ENCODE measurements at places on chromosomes 5 and 9.

DNA sequence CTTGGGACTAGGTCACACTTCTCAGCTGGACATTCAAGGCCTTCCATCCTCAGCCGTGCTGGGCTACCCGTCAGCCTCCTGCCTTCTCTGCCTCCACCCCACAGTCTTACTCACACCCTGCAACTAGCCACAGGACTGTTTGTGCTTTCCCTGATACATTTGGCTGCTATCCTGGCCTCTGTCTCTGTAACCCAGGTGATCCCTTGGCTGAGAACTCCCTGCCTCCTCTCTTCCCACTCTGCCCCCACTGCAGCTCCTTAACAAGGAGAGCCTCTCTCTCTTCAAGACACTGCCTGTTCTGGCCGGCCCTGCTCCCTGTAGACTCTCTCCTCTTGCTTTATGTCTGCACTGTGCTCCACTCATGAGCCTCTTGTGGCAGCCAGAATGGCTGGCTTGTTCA, 120.6 kb downstream of the MSX2 start:
- DNase-seq = no peak

DNA sequence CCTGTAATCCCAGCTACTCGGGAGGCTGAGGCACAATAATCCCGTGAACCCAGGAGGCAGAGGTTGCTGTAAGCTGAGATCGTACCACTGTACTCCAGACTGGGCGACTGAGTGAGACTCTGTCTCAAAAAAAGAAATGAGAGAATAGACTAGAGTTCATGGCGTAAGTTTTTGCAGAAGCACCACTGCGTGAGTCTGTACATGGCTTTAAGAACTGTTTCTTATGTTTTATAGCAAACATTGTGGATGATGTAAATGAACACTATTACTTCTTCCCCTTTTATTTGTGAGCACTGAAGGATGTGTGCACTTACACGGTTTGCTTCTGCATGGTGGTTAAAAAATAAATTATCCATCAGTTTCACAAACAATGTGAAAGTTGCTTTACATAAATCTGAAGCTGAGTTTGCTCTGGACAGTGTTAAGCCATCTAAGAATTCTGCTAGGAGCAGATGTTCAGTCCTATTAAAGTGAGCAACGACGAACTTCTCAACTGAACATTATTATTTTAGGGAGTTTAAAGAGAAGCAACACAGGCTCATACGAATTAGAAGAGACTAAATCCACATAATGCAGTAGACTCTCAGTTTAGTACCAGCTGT, 52.5 kb downstream of the ZFAND5 start:
- DNase-seq = no peak

DNA sequence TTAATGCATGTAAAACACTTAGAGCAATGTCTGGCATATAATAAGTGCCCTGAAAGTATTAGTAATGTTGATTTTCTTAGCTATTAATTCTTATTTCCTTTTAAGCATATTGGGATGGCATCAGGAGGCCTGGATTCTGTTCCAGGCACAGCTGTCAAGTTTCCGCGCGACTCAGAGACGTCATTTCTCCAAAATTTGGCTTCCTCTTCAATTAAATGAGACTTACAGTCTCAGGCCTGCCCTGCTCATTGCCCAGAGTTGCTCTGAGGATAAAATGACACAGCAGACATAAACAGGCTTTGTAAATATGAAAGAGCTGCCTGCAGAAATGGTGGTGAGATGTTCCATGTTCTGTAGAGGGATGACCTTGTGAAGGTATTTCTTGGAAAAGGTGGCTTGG, 159.8 kb upstream of the GLRA1 start:
- no peak for DNase-seq

DNA sequence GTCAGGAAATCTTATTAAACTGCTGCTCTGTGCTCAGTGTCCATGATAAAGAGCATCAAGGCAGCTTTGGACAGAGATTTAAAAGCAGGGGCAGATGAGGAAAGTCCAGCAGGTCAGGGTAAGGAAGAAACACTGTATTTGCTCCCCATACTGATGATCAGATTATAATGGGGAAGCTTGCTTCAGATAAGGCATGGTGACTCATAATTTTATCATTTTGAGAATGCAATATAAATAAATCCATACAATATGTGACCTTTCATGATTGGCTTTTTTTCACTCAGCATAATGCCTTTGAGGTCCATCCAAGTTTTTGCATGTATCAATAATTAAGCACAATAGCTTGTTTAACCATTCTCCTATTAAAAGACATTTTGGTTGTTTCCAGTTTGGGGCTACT, 48.1 kb upstream of the LHFPL2 start:
- DNase-seq = no peak

DNA sequence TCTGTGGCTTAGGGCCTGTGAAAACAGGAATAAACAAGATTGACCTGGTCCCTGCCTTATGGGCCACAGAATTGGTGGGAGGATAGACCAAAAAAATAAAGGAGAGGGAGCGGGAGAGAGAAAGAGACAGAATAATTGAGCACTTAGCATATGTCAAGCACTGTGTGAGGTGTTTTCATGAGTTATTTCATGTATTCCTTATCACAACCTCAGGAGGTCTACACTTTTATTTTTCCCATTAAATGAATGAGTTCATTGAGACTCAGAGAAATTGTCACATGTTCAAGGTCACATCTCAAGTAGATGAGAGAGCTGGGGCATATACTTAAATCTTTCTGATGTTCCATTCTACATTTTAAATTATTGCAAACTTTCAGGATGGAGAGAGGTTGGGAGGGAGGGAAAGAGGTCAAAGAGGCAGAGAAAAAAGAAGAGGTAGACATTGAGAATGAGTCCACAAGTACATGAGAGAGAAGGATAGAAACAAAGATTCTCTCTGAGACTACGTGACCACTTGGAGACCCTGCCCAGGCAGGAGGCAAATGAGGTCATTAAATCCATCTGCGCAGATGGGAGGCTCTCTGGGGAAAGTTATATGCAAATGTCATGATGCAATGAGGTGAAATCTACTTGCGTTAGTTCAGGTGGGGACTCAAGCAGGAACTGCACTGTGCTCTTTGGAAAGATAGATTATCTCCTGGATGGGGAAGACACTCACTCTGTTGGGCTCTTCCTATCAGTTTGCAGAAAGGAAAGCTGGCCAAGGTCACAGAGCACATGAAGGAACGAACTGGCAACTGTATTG, 241.5 kb downstream of the PAPPA start:
- no peak for DNase-seq

GRCh38 chr5:174472956-174473355, 251.4 kb upstream of the MSX2 start:
- no peak for DNase-seq

DNA sequence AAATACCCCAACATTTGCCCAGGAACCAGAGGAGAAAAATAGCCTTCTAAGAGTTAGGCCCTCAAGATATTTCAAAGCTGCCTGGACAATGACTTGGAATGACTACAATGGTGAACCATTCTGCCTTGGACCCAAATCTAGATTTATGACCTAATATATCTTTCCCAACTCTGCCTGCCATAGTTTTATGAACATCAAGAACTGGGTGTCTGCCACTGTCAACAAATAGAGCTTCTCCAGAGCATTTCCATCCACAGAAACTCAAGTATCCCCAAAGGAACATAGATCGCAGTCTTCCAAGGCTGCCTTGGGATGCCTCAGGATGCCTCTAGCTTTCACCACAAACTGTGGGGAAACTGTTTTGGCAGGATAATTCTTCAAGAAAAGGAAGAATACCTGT, 48.2 kb upstream of the NFIB start:
- no peak for DNase-seq

GRCh38 chr5:56415356-56415765, 182.2 kb upstream of the ANKRD55 start:
- no peak for DNase-seq

DNA sequence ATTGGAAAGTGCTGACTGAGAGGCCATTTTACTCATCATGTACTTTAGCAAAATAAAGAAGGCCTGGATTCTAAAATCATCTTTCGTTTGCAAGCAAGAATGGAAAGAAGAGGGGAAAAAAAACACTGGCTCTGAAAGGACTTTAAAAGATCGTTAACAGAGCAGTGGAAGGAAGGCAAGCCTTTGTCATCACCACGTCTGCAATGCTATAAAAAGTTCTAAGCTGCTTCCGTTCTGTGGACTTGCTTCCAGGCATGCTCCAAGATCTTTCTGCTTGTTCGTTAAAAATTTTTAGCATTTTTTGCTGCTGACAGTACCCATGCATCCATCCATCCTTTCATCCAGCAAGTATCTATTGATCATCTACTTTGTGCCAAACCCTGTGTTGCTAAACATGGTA, 226.5 kb downstream of the GABBR2 start:
- DNase-seq = no peak

GRCh38 chr9:134591573-134591981, 50.0 kb upstream of the COL5A1 start:
- DNase-seq = no peak

GRCh38 chr9:33249087-33249658, 9.2 kb downstream of the SPINK4 start:
- no peak for DNase-seq

- no peak for DNase-seq
These were observed 9.0 kb upstream of the SPINK4 start for GRCh38 chr9:33230756-33231622.

- DNase-seq = no peak
These were observed 3.9 kb downstream of the C9orf72 start for GRCh38 chr9:27569406-27569805.

GRCh38 chr5:169064093-169064492, 236.8 kb downstream of the SLIT3 start:
- no peak for DNase-seq

DNA sequence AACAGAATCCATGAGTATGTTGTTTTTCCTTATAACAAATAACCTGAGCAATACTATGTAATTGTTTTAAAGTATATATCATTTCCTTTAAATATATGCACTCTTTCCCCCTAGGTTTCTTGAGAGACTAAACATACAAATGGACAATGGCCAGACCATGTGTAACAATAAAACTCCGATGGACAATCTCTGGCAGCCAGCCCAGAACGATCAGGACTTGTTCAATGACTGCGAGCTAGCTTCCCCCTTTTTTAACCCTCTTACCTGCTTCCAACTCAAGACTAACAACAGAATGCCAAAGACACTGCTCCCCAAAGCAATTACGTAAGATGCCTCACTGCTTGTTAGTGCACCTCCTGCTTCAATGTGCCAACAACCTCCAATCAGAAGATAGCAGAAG, 94.9 kb downstream of the HTR4 start:
- DNase-seq = no peak

DNA sequence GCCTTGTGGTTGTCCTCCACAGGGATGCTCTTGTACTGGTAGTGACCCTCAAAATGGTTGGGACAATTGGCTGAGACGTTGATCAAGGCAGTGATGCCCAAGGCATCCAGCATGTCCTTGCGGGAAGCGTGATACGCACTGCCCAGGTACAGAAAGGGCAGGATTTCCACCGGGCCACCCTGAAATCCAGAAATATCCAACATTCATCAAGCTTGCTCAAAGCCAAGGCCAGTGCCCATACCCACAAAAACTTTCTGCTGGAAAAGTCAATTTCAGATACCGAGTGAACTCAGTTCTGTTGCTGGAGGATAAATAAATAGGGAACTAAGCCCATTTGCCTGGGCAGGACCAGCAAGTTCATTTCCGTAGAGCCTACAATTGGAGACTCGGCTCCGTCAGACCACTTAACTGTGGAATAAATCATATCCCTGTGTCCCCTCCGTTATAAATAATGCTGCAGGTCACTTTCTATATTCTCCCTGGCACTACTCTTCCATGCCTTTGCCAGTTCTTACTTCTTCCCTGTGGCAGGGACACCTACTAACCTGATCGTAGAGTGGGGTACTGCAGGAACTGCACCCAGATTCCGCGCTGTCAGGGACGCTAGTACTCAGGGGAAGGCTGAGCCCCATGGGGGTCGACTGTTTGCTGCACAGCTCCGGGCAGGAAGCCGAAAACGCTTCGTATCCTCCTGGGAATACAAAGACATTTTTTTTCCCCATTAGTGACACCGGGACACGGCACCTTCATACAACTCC, 1.2 kb downstream of the DUSP1 start:
- peak; percentile 57 for DNase-seq

DNA sequence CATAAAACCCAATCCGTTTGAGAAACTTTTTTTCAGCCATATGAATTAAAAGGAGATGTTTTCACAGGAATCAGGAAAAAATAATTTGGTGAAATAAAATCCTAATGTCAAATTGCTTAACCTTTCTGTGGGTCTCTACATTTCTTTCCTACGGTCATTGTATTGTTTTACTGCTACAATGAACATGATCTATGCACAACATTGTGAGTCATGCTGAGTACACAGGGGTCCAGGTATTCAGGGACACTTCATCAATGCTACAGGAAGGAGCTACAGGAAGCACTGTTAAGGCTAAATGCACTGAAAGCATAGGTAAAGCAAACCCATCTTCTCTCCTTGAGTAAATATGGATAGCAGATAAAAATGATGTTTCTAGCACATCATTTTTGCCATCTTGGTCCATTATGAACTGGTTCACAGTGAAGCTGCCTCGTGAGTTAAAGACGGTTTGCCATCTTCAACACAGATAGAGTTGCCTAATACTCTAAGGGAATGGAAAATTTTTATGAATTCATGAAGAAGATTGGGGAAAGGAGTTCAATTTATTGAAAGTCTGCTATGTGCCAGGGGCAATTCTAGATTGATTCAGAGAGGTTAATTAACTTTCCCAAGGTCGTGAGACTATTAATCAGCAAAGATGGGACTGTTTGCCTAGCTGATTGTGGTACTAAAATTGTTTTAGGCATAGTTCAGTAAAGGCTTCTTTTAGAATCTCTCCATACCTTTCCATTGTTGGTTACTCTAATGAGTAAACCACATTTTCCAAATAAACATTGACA, 85.5 kb downstream of the DIRAS2 start:
- DNase-seq = no peak

DNA sequence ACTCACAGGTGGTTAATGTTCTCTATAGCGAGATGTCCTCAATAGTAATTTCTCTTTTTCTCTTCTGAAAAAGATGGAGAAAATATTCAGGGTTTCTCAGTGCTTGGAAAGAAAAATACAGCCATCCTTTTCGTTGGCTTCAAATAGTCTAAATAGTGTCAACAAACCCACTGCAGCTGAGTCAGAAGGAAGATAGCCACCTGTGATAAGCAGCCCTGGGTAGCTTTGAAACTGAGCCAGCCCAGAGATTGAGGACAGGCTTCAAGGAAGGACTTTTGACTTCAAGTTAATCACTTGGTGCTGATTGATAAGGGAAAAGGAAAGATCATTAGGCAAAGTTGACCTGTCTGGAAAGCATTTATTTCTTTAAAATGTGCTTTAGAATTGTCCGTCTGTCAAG, 78.7 kb upstream of the TYRP1 start:
- DNase-seq = no peak

- no peak for DNase-seq
These were observed 15.5 kb downstream of the SURF6 start for GRCh38 chr9:133320421-133320881.

- DNase-seq = no peak
These were observed 73.9 kb upstream of the WWC1 start for GRCh38 chr5:168217497-168217896.

GRCh38 chr5:146744068-146744745, 134.3 kb downstream of the PPP2R2B start:
- no peak for DNase-seq

Data from thymus (tissue), 14 donors.